Esophagus squamous epithelium (tissue), 5 donors: ENCODE measurements at places on chromosomes 7 and 10.

GRCh38 chr10:79320820-79321493 is 26.3 kb upstream of the PPIF start:
- DNase-seq = no peak

- no peak for DNase-seq
These were observed 4.7 kb downstream of the LRWD1 start for GRCh38 chr7:102469351-102469971.

- DNase-seq = no peak
These were observed 151.0 kb upstream of the NEBL start for GRCh38 chr10:21048068-21048467.

DNA sequence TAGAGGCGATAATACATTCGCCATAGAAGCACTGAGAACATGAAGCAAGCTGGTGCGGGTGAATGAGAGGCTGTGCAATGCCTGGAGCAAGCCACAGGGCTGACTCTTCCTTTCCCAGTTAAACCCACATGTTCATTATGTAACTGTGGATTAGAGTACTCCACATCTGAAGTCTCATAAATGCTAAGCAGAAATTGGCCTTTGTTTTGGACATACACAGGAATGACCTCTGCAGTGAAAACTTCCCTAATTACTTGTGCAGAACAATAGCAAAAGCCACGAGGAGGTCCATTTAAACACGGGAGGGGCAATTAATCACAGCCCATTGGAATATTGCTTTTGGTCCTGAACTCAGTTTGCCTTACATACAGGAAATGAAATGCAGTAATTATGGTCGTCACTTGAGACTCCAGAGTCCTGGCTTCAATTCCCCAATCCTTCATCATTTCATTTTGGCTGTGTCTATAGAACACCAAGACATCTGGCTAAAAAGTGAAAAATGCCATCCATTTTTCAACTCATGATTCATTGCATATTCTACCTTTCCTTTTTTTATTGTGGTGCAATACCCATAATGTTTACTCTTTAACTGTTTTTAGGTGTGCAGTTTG is 78.7 kb upstream of the CXCL12 start:
- DNase-seq = no peak

GRCh38 chr10:124579011-124579399 is 117.4 kb downstream of the LHPP start:
- no peak for DNase-seq
